Cardiac septum (tissue), 1 donor: ENCODE measurements at places on chromosomes 11 and 22.

DNA sequence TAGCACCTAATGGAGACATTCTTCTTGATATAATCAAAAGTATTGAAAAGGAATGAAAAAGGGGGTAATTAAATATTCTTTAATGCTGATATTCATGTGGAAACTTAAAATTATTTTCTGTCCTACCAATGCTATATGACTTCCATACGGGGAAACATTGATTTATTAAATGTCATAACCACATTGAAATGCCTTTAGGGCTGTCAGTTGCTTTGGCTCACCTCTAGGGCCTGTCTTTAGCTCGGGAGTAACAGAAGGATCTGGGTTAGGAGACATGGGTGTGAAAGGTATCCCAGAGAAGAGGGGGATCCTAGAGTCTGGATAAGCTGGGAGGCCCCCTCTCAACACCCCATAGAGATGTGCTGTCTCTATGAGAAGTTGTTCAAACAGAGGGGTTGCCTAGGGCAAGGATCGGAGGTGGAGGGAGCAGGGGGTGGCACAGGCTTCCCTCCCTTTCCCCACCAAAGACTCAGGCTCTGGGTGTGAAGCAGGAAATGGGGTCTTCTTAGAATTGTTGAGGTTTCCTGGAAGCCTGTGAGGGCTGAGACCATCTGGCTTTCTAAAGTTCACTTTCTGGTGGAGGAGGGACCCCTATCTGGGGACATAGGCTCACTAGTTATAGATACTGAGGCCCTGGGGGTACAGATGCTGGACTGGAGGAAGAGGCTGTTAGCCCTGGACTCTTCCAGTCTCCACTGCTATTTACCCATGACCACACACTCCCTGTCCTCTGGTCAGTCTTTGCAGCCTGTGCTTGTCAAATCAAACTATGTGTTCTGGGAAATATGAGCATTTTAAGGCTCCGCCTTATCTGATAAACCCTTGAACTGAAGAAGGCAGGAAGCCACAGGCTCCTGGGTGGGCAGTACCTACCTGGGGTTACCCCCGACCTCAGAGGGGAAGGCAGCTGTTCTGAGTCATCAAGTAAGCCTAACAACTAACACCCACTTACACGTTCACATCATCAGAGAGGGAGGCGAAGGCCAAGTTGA lies 55.8 kb upstream of the RRAS2 start:
- no peak for DNase-seq

DNA sequence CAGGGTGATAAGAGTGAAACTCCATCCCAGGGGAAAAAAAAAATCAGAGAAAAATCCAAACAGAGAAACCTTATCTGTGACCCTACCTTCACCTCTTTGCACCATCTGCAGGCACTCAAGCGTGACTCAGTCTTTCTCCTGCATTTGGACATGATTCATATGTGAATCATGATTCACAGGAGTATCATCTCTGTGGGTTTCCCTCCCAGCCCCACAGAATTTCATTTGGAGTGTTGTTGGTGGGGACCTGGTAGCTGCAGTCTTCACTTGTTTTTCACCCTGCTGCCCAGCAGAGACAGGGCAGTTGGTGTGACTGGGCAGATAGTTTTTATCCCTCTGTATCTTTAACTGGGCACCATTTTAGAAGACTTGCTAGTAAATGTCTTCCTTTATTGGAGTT lies 75.7 kb downstream of the DEPDC5 start:
- DNase-seq = no peak

DNA sequence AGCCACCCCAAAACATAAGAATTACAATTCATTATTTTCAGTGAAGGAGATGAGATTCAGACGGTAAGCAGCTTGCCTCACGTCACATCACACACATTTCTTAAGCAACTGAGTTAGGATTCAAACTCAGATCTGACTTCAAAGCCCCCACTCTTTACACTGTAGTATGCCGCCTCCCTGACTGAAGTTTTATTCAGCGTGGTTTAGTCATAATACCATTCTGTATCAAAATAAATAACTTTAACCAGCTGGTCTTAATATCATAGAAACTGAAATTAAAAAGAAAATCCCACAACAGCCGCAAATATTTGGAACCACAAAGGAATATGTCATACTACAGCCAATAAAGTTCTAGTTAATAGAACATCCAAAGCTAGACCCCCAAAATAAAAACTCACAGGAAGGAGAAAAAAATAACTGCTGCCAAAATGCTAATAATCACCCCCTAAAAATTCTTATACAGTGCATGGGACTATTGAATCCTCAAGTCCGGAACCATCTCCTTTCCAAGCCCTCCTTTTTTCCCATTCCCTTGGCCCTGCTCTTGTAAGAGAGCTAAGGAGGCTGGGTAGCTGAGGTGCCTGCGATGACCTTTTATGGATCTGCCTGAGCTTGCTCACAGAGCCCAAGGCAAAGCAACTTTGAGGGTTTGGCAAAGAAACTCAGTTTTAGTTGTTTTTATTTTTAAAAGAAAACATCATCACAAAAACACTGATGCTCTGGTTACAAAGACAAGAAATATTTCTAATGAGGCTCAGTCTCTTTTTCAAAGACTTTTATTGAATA lies 334.5 kb downstream of the TTC28 start:
- no peak for DNase-seq

DNA sequence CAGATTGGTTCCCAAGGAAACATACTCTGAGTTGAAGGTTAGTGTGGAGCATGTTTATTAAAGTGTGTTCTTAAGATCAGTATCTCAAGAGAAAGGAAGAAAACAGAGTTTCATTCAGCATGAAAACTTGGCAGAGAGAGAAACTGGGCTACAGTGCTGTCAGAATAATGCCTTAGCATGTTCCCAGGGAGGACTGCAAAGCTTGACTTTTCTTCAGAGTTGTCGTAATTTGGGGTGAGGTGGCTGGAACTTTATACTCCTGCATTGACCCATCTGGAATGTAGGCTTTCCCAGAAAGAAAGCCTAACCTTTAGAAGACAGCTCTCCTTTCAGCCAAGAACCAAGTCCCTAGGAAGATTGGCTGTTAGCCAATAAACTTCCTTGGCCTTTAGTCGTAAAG lies 190.8 kb upstream of the CNTN5 start:
- DNase-seq = no peak
